T-helper 2 cell (primary cell): ENCODE measurements at places on chromosomes 1 and 21.

DNA sequence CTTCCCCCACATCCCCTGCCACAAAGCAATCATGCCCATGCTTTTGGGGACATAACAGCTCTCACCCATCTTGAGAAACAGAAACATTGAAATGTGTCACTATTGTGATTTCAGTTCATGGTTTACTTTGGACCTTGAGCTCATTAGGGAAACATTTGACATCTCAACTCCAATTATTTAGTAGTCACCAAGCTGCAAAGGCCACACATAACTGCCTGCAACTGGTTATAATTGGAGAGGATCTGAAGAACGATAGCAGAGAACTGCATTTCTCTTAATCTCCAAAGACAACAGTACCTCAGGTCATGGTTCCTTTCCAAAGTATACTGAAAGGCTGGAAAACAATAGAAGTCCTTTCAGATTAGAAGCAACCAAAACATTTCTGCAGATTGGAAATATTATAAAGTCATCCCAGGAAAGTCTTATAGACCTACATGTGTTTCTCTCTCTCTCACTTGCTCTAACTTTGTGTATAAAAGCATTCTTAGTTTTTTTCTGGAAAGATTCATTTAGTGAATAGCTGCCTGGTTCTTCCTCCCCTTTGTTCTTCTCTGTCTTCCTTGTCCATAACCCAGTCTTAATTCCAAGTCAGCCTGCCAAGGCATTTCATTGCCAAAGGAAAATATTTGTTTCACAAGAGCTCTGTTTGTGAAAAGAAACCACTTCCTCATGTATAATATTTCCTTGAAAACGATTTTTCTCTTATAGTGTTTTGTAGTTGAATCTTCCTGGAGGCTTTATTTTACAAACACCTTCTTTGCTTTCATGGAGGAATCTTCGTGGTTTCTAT, 426.8 kb downstream of the ADGRL2 start:
- no peak for DNase-seq

DNA sequence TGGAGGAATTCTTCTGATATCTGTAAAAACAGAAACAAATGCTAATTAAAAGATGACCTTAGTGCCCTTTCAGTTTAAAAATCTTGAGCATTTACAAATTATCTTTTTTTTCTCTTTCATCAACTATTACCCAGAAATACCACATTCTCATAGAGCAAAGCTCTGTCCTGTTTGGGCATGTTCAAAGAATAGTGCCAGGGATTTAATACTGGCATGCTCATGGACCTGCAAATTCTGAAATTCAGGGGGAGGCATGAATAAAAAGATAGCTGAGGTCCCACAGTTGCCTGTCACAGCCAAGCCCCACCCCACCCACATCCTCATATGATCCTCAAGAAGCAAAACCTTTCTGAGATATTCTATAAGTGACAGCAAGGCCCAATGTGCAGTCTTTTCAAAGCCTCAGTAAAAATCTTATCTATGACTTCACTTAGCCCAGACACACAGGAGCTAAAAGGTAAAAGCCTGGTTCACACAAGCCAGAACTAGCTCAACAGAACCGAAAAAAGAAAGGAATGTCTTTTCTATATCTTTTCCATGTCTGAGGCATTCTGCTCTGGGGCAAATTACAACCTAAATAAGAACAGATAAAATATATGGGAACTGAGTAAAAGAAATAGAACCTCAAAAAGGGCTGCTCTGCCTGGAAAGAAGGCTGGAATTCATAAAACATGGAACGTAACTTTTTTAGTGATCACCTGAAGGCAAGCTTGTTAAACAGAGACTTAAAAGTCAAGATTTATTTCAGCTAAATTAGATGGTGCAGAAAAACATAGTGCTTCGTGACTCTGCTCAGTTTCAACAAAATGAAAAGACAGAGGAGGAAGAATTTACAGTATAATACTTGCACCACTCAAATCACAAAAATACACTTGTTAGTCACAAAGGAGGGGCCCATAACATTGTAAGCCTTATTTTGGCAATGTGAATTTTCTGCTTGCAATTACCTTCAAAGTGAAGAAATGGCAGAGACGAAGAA, 11.0 kb downstream of the WLS start:
- no peak for DNase-seq

DNA sequence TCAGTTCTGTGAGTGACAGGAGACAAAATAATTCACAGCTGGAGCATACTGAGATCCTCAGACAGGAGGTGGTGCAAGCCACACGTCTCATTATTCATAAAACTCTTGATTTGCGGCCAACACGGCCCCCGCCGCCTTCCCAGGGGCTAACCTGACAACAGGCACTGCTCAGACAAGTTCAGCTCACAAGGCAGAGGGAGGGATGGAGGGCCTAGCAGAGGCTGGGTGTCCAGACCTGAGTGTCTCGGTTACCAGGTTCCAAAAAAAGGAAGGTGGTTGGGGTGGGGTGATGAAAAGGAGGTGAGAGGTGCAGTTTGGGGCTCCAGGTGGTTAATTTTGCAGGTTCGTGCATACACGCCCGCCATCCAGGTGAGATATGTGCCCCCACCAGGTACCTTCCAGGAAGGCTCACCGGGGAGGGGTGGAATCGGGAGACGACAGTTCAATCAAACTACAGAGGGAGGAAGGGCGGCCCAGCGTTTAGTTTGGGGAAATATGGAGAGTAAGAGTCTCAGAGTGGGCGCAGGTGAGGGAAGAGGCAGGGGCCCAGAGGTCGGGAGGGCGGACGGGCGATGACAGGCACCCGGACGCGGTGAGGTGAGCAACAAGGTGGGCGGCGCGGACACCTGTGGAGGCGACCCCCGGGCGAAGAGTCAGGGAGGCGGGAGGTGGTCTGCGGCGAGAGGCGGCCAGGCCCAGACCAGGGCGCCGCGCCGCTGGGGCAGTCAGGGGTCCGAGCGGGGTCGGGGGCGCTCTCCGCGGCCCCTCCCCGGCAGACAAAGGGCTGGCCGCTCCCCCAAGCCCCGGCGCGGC, 629 bp downstream of the CTNNBIP1 start:
- no peak for DNase-seq

GRCh38 chr1:102097451-102097850, 100.7 kb upstream of the OLFM3 start:
- no peak for DNase-seq

- DNase-seq, result no peak
These were observed 21.4 kb downstream of the COLGALT2 start for GRCh38 chr1:184016169-184016568.
